ENCODE measurements at places on chromosomes 2 and 18. TPM values are rescaled to one million over a fixed set of nuclear protein-coding genes. Genes with fewer than 3 reads are reported as not detected.

Gene ONECUT2
- 0.31 TPM for total RNA-seq

Gene HOXD8
- 4.8 TPM for total RNA-seq

Gene CCDC141
- not detected for total RNA-seq

Gene FAM237A
- not detected for total RNA-seq

Gene MSGN1
- total RNA-seq: not detected

Gene TUBB8B
- not detected for total RNA-seq

Gene FLACC1
- not detected for total RNA-seq

Gene VAPA
- total RNA-seq: 192 TPM

Gene GALNT3
- total RNA-seq: not detected

Gene HMSD
- total RNA-seq: not detected

Gene STEAP3
- total RNA-seq: 62.4 TPM

Gene PLEKHH2
- total RNA-seq: 2.3 TPM

Gene AOX1
- 4.3 TPM for total RNA-seq

Gene NYAP2
- not detected for total RNA-seq

Gene C2orf66
- total RNA-seq: 0.12 TPM

Gene NEU2
- not detected for total RNA-seq

Gene LRATD1
- total RNA-seq: 0.02 TPM

Gene TMEM178A
- 0.29 TPM for total RNA-seq

Gene UGT1A10
- 0.49 TPM for total RNA-seq

Gene SOWAHC
- total RNA-seq: 11.8 TPM

Gene CDH20
- total RNA-seq: not detected

Gene SMPD4
- total RNA-seq: 76.6 TPM

Gene GFPT1
- 16.4 TPM for total RNA-seq

Gene ZNF512
- total RNA-seq: 12.2 TPM

Gene TMEM247
- total RNA-seq: not detected

Gene DBI
- 526 TPM for total RNA-seq

Gene ANKRD53
- total RNA-seq: not detected

Gene SCYGR4
- total RNA-seq: not detected

Gene DCDC2C
- not detected for total RNA-seq

Gene ADD2
- total RNA-seq: 24.0 TPM

Gene TM4SF20
- total RNA-seq: 9.9 TPM

Gene TUBA3E
- total RNA-seq: 0.62 TPM

Gene SP5
- total RNA-seq: not detected

Gene CCDC85A
- total RNA-seq: 0.22 TPM

Gene LMAN1
- 40.5 TPM for total RNA-seq

Gene PTMA
- 1,450 TPM for total RNA-seq

Gene KLHL41
- 0.17 TPM for total RNA-seq

Gene BAZ2B
- total RNA-seq: 9.0 TPM

Gene REG3A
- not detected for total RNA-seq

Gene ALLC
- total RNA-seq: not detected

Gene SERPINE2
- 167 TPM for total RNA-seq

Gene GPBAR1
- 0.23 TPM for total RNA-seq
